AG08396 (cell line): ENCODE measurements at places on chromosomes 16 and 17.

DNA sequence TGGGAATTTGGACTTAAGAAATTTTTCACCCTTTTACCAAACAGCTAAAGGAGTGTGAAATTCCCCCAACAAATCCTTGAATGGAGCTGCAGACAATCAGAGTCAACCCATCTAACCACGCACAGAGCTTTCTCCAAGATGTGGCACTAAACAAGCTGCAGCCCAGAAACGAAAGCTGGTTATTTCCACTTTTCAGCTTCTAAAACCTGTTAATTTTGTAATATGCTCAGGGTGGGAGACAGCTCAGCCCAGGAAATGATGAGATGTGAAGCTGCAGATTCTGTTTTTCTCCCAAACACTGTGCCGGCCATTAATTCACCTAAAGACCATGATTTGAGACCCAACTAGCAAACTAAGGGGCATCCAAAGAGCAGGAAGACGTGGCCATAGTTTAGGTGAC is 33.2 kb upstream of the ABR start:
- DNase-seq, result no peak

DNA sequence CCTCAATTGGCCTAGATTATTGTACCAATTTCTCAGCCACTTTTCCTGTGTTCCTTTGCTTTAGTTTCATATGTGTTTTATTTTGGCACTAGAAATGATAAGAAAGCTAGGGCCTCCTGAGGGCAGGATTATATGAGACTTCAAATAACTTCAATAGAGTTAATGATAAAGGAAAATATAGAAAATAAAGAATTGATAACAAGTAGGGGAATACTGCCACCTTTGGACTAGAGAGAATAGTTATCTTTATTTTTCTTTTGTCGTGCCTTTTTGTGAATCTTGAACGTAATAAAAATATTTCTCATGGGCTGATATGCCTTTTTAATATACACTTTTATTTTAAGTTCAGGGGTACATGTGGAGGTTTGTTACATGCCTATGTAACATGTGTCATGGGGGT is 29.3 kb upstream of the RBL2 start:
- no peak for DNase-seq

DNA sequence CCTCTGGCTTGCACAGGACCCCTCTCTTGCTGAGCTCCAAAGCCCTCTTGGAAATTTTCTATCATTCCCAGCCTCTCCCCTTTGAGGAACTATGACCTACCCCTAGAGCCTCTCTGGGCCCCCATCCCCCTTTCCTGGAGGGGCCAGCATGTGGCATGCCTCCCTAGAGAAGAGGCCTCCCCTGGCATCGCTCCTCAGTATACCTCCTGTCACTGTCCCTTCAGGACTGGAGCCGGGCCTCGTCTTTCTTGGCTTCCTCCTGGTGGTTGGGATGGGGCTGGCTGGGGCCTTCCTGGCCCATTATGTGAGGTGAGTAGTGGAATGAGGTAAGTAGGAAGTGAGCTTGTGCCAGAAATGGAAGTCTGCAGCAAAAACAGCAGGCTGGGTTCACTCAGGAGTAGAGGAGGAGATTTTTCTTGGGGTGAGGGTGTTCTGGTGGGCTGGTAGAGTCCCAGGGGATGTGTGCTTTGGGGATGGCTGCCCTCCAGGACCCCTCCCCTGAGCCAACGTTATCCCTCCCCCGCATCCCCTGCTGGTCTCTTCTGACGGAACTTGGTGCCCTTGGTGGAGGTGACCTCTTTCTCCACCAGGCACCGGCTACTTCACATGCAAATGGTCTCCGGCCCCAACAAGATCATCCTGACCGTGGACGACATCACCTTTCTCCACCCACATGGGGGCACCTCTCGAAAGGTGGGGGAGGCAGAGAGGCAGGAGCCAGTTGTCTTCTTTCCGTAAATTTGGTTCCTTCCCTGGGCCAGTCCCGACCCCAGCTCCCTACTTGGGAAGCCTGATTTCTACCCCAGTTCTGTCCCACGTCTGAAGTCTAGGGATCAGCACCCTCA is 4.6 kb downstream of the GUCY2D start:
- DNase-seq, result no peak

GRCh38 chr17:13372432-13372831 is 229.3 kb downstream of the HS3ST3A1 start:
- DNase-seq, result no peak

DNA sequence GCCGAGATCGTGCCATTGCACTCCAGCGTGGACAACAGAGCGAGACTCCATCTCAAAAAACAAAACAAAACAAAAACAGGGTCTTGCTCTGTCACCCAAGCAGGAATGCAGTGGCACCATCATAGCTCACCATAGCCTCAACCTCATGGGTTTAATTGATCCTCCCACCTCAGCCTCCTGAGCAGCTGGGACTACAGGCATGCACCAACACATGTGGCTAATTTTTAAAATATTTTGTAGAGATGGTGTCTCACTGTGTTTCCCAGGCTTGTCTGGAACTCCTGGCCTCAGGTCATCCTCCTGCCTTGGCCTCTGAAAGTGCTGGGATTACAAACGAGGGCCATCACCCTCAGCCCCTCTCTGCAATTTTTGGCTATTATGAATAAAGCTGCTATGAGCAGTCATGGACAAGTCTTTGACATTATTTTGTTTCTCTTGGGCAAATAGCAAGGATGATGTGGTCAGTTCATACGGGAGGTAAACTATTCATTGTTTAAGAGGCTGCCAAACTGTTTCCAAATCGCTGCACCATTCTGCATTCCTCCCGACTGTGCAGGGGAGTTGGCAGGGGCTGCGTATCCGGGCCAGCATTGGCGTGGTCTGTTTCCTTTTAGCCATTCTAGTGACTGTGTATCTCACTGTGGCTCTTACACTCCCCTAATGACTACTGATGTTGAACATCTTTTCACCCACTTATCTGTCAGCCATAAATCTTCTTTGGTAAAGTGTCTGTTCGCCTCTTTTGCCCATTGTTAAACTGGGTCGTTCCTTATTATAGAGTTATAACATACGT is 21.1 kb downstream of the EIF4A3 start:
- peak; percentile 86 for DNase-seq

DNA sequence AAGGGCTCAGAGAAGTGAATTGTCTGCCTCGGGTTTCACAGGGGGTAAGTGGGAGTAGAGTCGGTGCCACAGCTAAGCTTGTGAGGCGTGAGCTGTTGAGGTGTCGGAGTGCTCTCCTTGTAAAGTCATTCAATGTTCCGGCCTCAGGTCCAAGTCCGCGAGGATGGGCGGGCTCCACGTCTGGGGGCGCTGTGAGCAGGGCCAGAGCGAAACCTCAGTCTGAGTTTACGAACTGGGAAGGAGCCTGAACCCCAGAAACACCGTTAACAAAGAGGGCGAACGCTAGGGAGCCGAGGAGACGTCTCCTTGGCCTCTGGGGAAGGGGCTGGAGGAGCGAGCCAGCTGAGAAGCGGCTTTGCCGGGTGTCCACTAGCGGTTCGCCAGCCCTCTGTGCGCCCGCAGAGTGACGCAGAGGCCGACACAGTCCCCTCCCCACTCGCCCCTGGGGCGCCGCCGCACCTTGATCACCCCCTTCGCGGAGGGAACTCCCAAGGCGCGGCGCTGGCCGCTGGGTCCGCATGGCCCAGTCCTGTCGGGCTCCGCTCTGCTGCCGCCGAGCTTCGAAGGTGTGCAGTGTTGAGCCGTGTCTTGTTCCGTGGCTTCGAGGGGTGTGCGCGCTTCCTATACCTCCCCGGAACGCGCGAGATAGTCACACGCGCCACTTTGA is 4.9 kb downstream of the IRX3 start:
- no peak for DNase-seq

DNA sequence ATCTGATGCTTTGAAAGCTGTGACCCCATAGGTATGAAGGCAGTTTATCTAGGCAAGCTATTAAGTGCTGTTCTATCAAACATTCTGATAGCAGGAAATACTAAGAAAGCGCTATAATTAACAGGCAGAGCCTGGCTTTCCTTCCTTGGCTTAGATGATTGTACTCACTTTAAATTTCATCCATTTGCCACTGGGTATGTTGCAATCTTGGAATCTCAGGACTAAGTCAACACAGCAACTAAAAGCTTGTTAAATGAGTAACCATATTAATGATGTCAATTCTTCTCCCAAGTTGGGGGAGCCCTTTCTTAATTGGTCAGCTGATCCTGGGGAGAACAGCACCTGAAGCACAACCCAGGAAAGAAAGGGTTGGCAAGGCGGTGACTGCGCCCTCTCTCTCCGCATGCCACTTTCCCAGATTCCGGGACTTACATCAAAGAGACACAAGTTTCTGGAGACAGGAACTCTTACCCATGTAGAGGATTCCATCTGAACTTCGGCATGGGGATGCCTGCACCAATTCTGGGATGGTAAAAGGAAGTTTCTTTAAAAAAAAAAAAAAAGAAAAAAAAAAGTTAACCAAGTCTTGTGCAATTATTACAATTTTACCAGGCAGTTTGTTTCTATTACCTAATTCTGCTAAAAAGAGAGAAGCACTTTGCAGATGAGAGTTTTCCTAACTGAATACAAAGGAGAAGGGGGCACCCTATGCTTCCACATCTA is 54.4 kb upstream of the ICAM2 start:
- peak; percentile 31 for DNase-seq

DNA sequence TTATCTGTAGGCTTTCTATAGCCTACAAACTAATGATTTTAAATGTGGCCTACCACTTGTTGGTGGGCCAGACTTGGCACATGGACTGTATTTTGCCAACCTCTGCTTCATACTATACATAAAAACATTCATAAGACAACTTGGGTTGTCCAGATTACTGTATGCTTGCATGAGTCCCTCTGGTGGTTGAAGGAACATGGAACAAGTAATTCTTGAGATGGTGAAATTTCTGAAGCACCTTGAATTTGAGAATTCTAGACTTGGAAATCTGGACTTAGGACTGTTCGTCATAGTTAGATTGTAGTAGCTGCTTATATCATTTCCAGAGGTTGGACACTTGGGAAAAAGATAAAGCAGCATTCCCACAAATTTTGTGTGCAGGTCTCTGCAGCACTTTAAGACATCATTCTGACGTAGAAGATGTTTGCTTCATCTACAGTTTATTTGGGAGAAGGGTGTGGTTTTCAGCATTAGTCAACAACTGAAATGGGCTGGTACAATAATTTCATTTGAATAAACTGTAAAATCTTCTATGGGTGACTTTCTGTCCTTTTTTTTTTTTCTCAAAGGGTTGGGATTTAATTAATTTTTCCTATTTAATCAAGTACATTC is 31.2 kb downstream of the NFATC3 start:
- DNase-seq, result peak; percentile 14

GRCh38 chr16:85902366-85903155 is 3.6 kb downstream of the IRF8 start:
- DNase-seq, result no peak

- no peak for DNase-seq
These were observed 274.9 kb downstream of the HAPSTR1 start for GRCh38 chr16:9366048-9366969.

- DNase-seq, result no peak
These were observed 31.5 kb upstream of the TMEM220 start for GRCh38 chr17:10761281-10761680.

DNA sequence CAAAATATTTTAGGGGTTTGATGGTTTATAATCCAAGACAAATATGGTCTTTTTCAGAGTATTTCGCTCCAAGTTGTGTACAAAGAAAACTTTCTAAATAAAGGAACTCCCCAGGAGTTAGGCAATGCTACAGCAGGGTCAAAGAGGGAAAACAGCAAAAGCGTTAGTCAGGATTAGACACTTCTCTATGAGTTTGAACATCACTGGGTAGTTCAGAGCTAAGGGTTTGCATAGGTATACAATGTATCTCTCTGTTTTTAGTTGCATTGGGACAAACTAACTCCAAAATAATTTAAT is 34.8 kb downstream of the FAM20A start:
- DNase-seq, result no peak

DNA sequence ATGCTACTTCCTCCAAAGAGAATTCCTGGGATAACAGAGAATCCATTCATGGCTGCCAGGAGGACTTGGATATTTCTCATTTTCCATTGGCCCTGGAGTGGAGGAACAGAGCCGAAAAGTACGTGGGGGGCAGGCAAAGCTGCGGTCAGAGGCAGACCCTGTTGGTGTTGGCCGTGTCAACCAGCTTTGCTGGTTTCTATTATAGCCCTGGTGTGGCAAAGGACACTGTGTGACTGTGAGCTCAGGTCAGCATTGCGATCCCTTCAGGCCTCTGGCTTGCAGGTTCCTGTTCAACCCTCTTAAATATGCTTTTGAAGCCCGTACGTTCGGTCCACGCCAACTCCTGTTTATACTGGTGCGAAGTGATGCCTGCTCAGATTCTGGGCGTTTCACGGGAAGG is 596.2 kb downstream of the MAF start:
- no peak for DNase-seq

- no peak for DNase-seq
These were observed 4.1 kb downstream of the MAP3K14 start for GRCh38 chr17:45312477-45313420.

DNA sequence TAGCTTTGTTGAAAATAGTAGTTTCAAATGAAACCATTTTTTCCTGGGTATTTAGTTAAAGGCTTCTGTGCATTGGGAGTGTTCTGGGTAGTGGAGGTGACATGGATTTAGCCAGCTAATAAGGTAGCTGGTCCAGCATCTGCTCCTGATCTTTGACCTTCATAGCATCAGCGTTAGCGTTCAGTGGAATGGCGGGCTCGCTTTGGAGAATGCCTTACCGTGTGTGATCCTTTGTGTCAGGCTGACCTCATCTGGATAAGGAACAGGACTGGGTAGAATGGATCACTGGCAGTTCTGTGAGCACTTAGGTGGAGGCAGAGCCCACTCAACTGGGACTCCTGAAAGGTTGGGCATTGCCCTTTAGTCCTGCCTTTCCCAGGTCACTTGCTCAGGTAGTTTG is 3.7 kb downstream of the SAP30BP start:
- no peak for DNase-seq

DNA sequence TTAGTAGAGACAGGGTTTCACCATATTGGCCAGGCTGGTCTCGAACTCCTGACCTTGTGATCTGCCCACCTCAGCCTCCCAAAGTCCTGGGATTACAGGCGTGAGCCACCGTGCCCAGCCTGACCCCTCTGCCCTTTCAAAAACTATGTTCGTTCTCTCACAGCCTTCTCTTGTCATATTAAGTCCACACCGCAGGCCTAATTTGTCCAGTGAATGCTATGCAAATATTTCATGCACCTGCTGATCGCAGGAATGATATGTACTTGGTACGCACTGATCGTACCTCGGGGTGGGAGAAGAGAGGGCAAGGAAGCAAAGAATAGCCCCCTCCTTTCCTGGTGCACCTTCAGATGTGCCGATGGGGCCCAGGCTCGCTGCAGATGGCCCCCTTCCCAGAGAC is 3.0 kb upstream of the BIRC5 start:
- no peak for DNase-seq

- no peak for DNase-seq
These were observed 21.5 kb upstream of the TMEM92 start for GRCh38 chr17:50252781-50253180.

DNA sequence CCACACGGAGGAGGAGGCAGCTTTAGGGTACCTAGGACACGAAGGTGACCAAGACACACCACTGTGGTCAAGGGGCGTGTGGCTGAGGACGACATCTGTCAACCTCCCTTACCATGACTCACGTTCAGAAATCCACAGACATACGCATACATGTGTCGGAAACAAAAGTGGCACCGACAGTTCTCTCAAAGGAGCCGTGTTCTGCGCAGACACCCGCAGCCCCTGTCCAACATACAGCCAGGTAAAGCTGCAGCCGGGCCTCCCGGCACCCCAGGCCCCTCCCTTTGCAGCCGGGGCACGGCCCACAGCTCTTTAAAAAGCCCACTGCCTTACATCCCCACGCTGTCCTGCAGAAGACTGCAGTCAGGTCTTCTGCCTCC is 40.5 kb upstream of the KLHDC4 start:
- no peak for DNase-seq

- no peak for DNase-seq
These were observed 40.3 kb upstream of the TNRC6A start for GRCh38 chr16:24689128-24689527.

- no peak for DNase-seq
These were observed 64.3 kb downstream of the TUBD1 start for GRCh38 chr17:59828478-59828760.
